ENCODE measurements at places on chromosomes 7 and 10. TPM values are rescaled to one million over a fixed set of nuclear protein-coding genes. Genes with fewer than 3 reads are reported as not detected.

GRCh38 chr7:22469371-22470143 lies 30.4 kb downstream of the STEAP1B start:
- no peak overlapping the region for H3K4me3 ChIP-seq
- DNase-seq: no peak
- H3K4me1 ChIP-seq: no peaks in the 10 kb centered on the region
- no peaks in the 10 kb centered on the region for H3K36me3 ChIP-seq
- no peak overlapping the region for H3K27ac ChIP-seq

GRCh38 chr7:12716722-12717121 lies 29.3 kb downstream of the ARL4A start:
- no peak overlapping the region for H3K4me3 ChIP-seq
- no peaks in the 10 kb centered on the region for H3K36me3 ChIP-seq
- H3K27ac ChIP-seq: no peak overlapping the region
- H3K4me1 ChIP-seq: peaks cover 6% of the 10 kb centered on the region

- no peaks in the 10 kb centered on the region for H3K36me3 ChIP-seq
- H3K4me3 ChIP-seq: no peak overlapping the region
- DNase-seq: no peak
- H3K4me1 ChIP-seq: no peaks in the 10 kb centered on the region
- H3K27me3 ChIP-seq: no peaks in the 10 kb centered on the region
Observed at GRCh38 chr10:100647928-100648327, 97.5 kb upstream of the PAX2 start.

SEMA3A gene
- total RNA-seq: 2.3 TPM

GRCh38 chr10:6114299-6114698 lies 25.5 kb downstream of the RBM17 start:
- no peaks in the 10 kb centered on the region for H3K36me3 ChIP-seq
- H3K4me1 ChIP-seq: no peaks in the 10 kb centered on the region
- H3K27ac ChIP-seq: no peak overlapping the region
- DNase-seq: no peak
- H3K4me3 ChIP-seq: no peak overlapping the region

DNA sequence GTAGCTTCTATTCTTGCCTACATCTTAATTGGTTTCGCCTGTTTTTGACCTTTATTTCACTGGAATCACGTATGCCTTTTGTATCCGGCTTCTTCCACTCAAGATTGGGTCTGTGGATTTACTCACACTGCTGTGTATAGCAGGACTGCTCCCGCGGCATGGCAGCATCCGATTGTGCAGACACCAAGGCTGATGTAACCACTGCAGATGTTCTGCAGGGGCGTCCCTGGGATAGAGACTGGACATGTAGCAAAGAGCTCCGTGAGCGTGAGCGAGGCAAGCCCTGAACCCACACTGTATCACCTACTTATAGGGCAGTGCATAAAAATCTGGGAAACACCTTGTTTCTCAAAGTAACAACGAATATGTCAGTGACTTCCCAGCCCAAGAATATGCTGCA lies 11.4 kb upstream of the IDI2 start:
- H3K36me3 ChIP-seq: no peaks in the 10 kb centered on the region
- no peak overlapping the region for H3K27ac ChIP-seq
- no peaks in the 10 kb centered on the region for H3K4me1 ChIP-seq
- no peak for DNase-seq
- no peak overlapping the region for H3K4me3 ChIP-seq

- no peaks in the 10 kb centered on the region for H3K4me1 ChIP-seq
- H3K36me3 ChIP-seq: no peaks in the 10 kb centered on the region
- no peaks in the 10 kb centered on the region for H3K27me3 ChIP-seq
- no peak overlapping the region for H3K4me3 ChIP-seq
- no peak for DNase-seq
Observed at GRCh38 chr10:47151920-47152319, 148.1 kb upstream of the GDF10 start.

Data from ovary (tissue), 10 donors.